NCI-H1048 (cell line): ENCODE measurements at places on chromosomes 2 and 18.

GRCh38 chr2:181952404-181953226, 33.0 kb upstream of the PPP1R1C start:
- no peak for DNase-seq

DNA sequence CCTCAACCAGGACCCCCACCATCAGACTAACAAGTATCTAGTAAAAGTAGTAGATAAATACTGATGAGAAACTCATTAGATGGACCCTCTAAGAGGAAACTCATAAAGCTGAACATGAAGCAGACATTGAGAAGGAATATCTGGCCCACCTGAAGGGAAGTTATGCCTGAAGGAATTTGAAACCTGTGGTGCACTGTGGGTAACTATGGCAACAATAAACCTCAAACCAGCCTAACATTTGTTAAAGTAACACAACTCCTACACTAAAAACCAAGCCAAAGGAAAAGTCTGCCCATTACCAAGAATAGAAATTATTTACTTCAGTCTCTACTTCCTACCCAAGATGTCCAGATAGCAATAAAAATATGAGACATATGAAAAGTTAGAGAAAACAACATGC, 43.4 kb downstream of the KIAA1328 start:
- no peak for DNase-seq

- DNase-seq: no peak
Observed at GRCh38 chr18:79250301-79250981, 145.3 kb upstream of the NFATC1 start.

DNA sequence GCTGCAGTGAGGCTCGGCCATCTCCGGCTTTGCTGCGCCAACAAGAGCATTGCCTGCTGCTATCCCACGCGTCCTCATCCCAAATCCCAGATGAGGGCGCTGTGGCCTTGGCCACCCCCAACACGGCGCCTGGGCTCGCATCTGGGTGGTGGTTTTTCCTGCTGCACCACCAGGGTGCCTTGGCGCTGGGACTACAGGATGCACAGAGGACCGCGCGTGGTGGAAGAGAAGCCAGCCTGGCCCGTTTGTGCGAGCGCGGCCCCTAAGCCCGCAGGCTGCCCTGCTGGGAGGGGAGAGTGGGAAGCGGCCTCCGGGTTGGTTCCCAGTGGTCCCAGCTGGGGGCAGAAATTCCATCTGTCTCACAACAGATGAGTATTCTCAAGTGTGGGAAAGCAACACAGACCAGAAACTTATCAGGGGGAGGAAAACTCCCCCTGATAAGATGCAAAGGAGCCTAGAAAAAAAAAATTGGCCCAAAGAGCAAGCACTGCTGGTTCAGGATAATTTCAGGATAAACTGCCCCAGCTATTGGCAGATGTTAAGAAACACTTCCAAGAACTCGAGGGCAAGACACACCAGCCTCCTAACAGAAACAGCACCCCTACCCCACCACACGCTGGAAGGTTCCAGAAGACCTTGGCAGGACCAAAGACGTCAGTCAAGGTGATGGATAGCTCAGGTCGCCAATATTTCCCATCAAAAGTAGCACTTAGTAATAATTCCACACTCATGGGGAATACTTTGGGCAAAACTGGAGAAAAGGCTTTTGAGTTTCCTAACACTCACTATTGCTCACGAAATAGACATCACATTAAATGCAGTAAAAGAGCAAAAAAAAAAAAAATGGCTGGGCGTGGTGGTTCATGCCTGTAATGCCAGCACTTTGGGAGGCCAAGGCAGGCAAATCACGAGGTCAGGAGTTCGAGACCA, 152.1 kb downstream of the PXDN start:
- DNase-seq: no peak

- DNase-seq: no peak
Observed at GRCh38 chr2:31996571-31997150, 14.1 kb downstream of the MEMO1 start.

GRCh38 chr2:146652311-146652710, 1192.5 kb upstream of the ACVR2A start:
- DNase-seq: no peak

GRCh38 chr2:175842996-175843395, 159.1 kb downstream of the LNPK start:
- no peak for DNase-seq

DNA sequence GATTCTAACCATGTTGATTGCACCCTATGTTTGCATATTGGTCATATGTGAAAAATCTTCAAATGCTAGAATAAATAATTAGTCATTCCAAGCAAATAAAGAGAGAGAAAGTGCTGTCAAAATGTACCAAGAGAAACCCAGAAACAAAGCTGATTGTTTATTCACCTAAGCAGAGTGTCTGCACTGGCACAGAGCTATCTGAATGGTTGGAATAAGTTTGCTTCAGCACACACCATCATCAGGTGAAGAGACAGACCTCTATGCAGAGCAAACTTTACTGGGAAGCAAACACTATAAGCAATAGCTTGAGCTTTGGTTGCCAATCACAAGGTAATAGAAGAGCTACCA, 25.4 kb downstream of the DSG4 start:
- DNase-seq: no peak

DNA sequence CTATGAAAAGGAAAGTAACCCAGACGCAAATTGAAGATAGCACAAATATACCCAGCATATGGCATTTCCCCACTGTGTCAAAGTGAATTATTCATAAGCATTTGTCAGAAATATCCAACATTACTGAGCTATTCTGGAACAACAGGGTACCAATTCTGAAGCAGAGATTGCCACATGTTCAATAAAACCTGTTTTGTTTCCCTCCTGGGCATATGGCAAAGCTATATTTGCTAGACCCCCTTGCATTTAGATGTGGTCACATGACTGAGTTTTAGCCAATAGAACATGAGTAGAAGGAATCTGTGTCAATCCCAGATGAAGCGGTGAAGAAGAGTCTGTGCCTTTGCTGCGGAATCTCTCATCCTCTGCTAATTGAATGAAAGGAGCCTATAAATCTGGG, 296.4 kb upstream of the DLGAP1 start:
- DNase-seq: no peak

- no peak for DNase-seq
Observed at GRCh38 chr2:196592331-196592910, 47.1 kb upstream of the CCDC150 start.

GRCh38 chr2:85179541-85179940, 46.3 kb downstream of the TCF7L1 start:
- no peak for DNase-seq

- DNase-seq: no peak
Observed at GRCh38 chr2:26485725-26486418, 7.9 kb upstream of the OTOF start.

GRCh38 chr2:164779383-164780057, 62.1 kb downstream of the COBLL1 start:
- no peak for DNase-seq

DNA sequence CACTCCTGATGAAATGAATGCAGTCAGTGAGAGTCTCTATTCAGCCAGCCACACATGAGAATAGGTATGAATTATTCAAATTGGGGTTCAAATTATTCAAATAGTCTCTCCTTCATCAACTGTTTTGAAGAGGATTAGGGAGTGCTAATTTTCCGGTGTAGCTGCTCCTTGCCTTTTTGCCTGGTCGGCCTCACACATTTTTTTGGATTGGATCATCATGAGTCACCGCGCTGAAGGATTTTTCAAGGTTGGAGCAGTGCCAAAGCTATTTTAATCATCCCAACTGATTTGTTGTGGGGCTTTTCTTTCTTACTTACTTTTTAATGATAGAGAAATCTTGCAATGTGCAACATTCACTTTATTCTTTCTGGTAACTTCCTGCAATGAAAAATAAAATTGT, 2.4 kb upstream of the DTNA start:
- DNase-seq: peak; percentile 88

DNA sequence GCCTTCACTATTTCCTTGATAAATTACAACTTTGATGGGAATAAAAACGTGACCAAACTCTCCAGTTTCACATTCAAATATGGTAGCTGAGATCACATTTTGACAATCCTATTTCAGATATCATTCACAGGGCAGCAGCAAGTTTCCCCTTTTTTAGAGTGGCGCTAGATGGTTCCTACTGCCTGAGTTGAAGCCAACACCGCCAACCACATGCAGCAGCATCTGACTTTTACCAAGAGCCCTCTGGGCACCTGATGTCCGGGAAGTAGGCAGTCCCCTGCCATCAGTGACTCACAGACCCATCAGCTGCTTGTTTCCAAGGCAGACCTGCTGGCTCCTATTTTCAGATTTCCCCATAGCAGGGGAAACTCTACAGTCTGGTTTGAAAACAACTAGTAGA, 4.0 kb upstream of the MREG start:
- no peak for DNase-seq

DNA sequence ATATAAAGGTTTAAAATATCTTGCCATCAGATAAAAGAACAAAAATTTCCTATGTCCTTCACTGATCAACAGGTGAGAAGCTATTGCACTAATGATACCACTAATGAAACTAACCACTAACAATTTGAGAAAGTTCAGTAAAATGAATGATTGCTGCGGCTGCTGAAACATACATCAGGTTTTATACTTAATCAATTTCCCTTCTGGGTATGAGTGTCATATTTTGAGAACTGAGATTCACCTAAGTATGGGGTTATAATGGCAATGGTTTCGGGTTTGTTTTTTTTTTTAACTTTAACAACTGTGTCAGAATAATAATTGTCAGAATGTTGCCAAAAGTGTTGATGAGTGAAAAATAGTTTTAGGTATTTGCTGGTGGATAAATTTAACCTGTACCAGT, 151.3 kb upstream of the SLC39A10 start:
- no peak for DNase-seq

- peak; percentile 76 for DNase-seq
Observed at GRCh38 chr2:168455645-168456520, at the start of gene CERS6. Gene CERS6 (plus strand): TSS chr2:168456272. CDS start chr2:168456449, 177 bp downstream.

GRCh38 chr18:67132919-67133318, 383.6 kb downstream of the DSEL start:
- no peak for DNase-seq

- DNase-seq: no peak
Observed at GRCh38 chr18:62399781-62400308, 74.7 kb downstream of the TNFRSF11A start.

DNA sequence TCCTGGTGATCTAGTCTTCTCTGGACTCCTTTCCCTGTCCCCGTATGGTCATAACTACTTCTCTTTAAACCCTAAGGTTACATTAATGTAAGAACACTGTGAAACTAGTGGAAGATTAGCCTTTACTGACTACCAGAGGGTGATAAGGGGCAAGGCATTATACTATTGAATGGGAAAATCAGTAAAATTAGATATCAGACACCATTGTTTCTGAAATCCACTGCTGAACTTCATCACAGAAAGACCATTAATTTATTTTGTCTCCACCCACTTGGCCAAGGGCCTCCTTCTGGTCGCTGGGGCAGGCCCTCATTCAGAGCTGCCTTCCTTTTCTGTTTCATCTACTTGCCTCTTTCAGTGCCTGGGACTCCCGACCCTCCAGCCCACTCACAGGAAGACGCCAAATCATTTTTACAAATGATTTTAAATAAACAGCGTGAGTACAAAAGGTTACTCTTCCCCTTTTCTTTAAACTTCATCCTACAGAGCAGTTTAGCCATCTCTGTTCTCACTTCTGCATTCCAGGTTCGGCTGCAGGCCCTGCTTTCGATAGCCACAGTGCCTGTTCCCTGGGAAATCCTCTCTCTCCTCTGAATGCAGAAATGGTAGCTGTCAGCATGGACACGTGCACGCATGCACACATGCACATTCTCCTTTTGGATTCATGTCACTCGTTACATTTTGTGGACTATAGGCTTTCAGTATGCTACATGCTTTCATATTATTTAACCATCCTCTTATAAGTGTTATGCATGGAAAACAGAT, 70.3 kb upstream of the DOCK10 start:
- DNase-seq: no peak
